ENCODE measurements at places on chromosomes 13 and 19.
A peak's percentile ranks its signal among the peaks of the same experiment; 100 is the strongest.

DNA sequence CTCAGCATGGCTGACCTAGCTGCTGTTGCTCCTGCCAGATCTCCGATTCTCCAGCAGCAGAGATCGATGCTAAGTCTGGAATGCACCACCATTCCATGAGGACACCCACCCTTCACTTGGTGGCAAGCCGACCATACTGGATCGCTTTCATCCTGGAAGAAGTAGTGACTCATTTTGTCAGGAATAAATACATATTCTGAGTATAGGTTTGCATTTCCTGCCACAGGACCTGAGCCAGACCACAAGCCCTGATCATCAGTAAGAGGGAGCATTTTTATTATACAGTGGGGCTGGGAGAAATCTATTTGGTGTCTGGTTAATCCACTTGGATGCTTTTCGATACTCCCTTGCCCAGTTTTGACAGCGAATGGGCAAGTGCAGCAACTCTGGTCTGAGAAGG, 10.9 kb upstream of the KCTD15 start:
- DNase-seq = no peak

GRCh38 chr19:15776264-15776663, 11.2 kb upstream of the OR10H5 start:
- no peak for DNase-seq

- DNase-seq = no peak
Observed at GRCh38 chr19:1366899-1367870, 16.5 kb upstream of the NDUFS7 start.

GRCh38 chr19:35442091-35442490, 6.0 kb upstream of the FFAR2 start:
- no peak for DNase-seq

GRCh38 chr19:48455908-48456562, 661 bp downstream of the KCNJ14 start:
- DNase-seq = no peak

GRCh38 chr19:40601134-40601974, at the start of gene LTBP4:
TSS of gene LTBP4 (plus strand) at chr19:40601369. CDS start at chr19:40601388, 19 bp downstream.
- peak; percentile 23 for DNase-seq

DNA sequence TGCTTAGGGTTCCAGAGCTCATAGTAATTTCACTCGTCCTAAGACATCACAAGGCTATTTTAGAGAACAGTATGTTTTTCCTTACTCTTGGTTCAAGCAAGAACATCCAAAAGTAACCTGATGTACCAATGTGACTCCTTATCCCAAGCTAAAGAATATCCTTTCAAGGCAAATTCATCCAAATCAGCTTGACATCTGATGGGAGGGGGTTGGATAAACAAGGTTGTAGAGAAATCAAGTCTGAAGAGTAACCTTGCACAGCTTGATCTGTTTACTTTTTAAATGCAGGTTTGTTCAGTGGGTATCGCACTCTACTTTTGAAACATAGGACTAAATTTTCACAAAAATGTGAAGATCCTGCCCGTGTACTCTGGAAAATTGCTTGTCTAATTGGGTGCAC, 201.2 kb downstream of the GGACT start:
- peak; percentile 88 for DNase-seq

GRCh38 chr13:113002206-113002912, 33.3 kb downstream of the MCF2L start:
- DNase-seq = peak; percentile 89

DNA sequence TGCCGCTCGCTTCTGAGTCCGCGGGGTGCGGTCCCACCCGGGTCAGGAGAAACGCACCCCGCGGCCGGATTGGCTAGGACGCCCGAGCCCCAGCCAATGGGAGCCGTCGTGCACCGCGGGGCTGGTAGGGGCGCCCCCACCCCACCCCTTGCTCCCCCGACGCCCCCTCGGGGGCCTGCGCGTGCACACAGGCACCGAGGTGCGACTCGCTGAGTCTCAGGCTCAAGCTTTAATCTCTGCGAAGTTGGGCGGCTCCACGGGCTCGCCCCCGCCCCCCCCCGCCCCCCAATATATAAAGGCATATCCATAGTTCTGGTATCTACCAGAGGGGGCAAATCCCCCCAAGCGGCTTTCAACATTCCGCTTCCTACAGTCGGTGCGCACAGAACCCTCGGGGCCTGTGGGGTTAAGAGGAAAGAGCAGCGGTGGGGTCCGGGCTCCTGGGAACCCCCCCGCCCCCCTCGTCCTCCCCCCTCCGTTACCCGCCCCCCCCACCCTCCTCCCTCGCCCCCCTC, at the start of gene COX6B2:
Gene COX6B2 (minus strand): TSS at position 22 of the 515 bp plus-strand sequence. CDS start 198 bp downstream, outside the sequence.
- no peak for DNase-seq

- DNase-seq = peak; percentile 19
Observed at GRCh38 chr13:59038824-59039223, 1124.9 kb downstream of the DIAPH3 start.

DNA sequence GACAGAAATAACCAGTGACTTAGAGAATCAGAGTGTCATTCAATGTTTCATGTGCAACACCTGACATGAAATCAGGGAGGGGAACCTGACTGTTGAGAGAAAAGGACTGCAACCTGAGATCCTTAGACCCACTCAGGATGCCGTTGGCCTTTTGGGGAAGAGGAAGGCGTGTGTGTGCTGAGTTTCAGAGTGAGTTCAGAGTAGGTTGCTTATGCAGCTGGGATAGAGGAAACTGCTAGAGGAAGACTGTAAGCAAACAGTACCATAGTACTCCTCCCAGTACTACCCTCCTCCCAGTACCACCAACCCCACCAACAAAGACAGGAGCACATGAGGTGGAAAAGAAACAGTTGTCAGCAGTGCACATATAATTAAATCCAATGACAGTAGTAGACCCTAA, 63.7 kb downstream of the KL start:
- no peak for DNase-seq

DNA sequence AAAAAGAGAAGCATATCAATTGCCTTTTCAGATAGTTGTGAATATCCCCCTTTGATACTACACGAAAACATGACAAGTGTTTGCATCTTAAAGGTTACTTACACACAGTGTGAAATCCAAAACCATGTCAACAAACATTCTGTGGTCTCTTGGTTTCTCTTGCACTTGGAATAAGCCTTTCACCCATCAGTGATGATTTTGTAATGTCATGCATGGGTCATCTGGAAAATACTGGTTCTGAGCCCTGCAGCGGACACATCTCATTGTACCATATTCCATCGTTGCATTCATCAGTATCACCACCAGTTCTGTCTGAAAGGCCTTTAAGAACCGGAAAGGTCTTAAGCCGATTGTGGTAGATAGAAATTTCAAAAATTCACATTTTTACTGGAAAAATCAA, 65.4 kb upstream of the SOX1 start:
- DNase-seq = no peak

DNA sequence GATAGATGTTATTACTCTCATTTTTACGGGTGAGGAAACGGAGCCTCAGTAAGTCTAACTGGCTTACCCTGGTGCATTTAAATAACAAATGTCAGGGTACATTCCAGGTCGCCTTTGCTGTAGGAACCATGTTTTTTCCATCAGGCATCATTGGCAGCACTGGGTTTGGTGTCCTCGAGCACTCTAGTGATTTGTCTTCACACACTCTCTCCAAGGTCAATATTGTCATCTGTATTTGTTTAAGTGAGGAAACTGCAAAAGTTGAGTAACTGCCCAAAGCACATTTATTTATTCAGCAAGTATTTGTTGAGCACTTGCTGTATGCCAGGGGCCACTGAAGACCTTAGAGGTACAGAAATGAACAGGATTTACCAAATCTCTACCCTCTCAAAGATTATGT, 78.6 kb downstream of the DCT start:
- DNase-seq = no peak

GRCh38 chr13:36059321-36059720, 71.9 kb downstream of the DCLK1 start:
- DNase-seq = peak; percentile 42

DNA sequence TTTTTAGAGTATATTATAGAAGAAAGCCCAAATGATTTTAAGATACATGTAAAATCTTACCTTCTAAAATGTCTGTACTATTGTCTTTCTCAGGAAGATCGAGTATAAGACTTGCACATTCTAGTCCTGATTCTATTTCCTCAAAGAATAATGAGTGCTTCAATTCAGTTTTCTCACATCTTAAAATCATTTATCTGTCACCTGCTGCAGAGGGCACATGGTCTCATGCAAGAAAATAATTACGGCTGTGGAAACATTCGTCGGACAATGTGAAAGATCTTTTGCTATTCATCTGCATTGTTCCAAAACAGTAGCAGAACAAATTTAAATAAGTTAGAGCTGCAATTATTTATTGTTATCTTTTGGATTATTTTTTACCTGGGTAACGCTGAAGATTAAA, 1403.5 kb downstream of the PCDH9 start:
- DNase-seq = no peak

DNA sequence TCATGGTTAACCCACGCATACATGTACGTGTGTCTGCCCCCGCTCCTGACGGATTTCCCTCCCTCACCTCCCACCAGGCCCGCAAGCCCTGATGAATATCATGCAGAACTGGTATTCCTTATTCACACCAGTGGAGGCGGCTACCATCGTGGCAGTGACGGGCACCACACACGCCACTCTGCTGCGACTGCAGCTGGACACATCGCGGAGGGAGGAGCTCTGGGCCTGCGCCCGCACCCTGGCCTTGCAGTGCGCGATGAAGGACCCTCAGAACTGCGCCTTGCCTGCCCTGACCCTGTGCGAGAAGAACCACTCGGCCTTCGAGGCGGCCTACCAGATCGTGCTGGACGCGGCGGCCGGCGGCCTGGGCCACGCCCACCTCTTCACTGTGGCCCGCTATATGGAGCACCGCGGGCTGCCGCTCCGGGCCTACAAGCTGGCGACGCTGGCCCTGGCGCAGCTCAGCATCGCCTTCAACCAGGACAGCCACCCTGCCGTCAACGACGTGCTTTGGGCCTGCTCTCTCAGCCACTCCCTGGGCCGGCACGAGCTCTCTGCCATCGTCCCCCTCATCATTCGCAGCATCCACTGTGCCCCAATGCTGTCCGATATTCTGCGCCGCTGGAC, 35.0 kb downstream of the ZSWIM4 start:
- no peak for DNase-seq

- DNase-seq = no peak
Observed at GRCh38 chr13:73141292-73141771, 82.5 kb downstream of the KLF5 start.

GRCh38 chr13:83975655-83976165, 93.4 kb upstream of the SLITRK1 start:
- no peak for DNase-seq

DNA sequence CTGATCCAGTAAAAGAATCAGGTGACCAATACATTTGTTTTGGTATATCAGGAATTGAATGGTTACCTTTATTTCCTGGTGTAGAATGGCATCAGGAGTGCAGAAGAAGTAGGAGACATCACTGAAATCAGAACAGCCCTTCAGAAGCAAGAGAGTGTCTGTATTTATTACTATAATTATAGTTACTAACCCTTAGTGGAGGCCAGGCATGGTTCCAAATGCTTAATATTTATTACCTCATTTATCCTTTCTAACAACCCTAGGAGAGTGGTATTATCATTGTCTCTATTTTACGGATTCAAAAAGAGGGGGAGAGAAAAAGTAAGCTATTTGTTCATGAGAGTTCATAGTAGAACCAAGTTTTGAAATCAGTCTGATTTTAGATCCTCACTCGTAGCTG, 1292.9 kb downstream of the PCDH9 start:
- DNase-seq = no peak

GRCh38 chr13:35866801-35867200, 264.4 kb downstream of the DCLK1 start:
- no peak for DNase-seq

GRCh38 chr13:36992362-36992761, 6.8 kb downstream of the ALG5 start:
- no peak for DNase-seq

- DNase-seq = no peak
Observed at GRCh38 chr13:109136873-109137272, 507.5 kb downstream of the MYO16 start.

DNA sequence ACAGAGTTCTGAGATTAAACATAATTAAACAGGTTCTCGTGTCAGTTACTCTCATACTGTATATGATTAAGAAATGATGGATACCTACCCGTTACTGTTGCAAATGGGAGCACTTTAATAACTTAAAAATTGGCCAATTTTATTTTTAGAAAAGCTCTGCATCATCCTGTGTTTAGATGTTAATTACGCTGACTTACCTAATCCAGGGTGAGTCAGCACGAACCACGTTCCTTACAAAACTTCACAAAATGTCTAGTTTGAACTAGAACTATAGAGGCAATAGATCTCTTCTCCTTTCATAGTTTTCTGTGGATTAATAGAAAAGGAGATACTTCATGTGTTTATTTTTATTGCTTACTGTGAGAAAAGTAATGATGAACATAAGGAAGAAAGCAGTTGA, 363.9 kb downstream of the MYO16 start:
- no peak for DNase-seq

DNA sequence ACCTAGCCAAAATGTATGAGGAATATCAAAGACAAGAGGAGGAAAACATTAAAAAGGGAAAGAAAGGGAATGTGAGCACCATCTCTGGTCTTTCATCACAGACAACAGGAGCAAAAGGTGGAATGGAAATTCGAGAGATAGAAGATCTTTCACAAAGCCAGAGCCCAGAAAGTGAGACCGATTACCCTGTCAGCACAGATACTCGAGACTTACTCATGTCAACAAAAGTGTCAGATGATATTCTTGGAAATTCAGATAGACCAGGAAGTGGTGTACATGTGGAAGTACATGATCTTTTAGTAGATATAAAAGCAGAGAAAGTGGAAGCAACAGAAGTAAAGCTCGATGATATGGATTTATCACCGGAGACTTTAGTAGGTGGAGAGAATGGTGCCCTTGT, 217.0 kb downstream of the NBEA start:
- no peak for DNase-seq

DNA sequence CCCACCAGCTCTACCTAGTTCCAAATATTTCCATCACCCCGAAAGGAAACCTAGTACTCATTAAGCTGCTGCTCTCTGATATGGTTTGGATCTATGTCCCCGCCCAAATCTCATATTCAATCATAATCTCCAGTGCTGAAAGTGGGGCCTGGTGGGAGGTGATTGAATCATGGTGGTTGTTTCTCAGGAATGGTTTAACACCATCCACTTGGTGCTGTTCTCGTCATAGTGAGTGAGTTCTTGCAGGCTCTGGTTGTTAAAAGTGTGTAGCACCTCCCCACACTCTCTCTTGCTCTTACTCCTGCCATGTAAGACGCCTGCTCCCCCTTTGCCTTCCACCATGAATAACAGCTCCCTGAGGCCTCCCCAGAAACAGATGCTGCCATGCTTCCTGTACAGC, 43.4 kb upstream of the MED4 start:
- DNase-seq = no peak

GRCh38 chr19:12784871-12785430, 6.3 kb upstream of the JUNB start:
- no peak for DNase-seq

- no peak for DNase-seq
Observed at GRCh38 chr13:86438034-86438433, 638.8 kb upstream of the SLITRK6 start.

- no peak for DNase-seq
Observed at GRCh38 chr13:38395497-38395788, 45.8 kb downstream of the UFM1 start.

GRCh38 chr19:6412447-6413091, 12.0 kb downstream of the KHSRP start:
- DNase-seq = no peak

- no peak for DNase-seq
Observed at GRCh38 chr13:43196086-43196621, 172.8 kb downstream of the DNAJC15 start.

GRCh38 chr19:12695997-12696365, 450 bp downstream of the FBXW9 start:
- no peak for DNase-seq

Data from DMS79 treated with DMSO at 0.1 percent for 48 hours (cell line).